ENCODE measurements at places on chromosomes 13 and 19.

DNA sequence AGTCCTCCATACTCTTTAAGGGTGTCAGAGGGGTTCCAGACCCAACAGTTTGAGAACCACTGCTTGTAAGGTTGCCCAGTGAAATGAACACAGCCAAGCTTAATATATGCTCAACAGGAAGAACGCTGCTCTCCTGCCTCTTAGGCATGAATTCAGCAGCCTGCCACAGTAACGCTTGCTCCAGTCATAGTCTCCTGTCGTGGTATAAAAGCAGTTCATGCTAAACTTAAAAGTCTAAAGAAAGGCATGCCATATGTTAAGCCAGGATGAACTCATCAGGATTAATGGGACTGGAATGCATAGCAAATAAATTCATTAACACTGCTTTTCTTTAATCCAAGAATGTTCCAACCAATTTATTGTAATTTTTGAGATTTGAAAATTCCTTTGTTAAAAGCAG is 38.7 kb downstream of the SLC7A1 start:
- no peak for DNase-seq

DNA sequence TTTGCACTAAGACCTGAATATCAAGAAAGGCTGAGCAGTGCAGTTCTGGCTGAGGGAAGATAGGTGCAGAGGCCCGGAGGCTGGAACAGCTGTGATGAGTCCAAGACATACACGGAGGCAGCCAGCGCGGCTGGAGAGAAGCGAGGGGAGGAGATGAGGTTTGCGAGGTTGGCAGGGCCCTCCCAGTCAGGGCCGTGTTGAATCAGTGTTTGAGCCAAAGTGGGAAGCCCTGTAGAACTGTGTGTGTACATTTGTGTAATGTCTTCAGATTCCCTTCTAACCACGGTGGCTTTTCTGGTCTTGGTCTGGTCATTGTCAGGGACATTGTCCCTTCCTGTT is 34.9 kb downstream of the PAK4 start:
- no peak for DNase-seq

GRCh38 chr13:109870696-109871370 is 84.5 kb upstream of the IRS2 start:
- DNase-seq, result no peak

GRCh38 chr13:110802260-110802659 is 88.8 kb downstream of the ING1 start:
- DNase-seq, result no peak

DNA sequence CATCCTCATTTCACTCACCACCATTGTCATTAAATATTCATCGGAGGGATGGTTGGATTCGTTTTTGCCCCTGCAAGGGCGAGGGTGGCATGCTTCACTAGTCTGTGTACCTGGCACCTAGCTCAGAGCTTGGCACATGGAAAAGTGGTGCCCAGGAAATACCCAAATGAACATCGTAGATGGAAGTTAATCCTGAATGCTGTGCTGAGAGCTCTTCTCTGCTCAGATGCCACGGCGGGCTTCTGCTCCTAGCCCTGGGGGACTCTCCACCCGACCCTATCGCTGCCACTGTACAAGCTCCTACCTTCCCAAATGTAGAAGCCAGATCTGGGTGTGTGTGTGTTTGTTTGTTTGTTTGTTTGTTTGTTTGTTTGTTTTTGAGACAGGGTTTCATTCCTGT is 113.0 kb upstream of the ZNF507 start:
- DNase-seq, result no peak

DNA sequence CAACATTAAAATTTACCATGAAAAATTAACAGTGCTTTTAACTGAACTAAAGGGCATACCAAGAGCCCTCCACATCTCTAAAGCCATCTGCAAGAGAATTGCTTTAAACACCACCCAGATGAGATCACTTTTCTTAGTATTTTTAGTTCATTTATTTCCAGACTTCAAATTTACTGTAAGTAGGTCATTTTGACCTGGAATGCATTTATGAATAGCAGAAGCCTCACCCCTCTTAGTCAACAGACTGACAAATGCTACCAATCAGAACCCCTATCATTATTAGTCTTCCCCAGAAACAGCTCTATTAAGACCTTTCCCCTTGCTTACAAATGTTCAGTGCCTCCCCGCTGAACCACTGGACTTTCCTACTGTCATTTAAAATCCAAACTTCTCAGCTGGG is 27.3 kb downstream of the RUBCNL start:
- DNase-seq, result no peak

DNA sequence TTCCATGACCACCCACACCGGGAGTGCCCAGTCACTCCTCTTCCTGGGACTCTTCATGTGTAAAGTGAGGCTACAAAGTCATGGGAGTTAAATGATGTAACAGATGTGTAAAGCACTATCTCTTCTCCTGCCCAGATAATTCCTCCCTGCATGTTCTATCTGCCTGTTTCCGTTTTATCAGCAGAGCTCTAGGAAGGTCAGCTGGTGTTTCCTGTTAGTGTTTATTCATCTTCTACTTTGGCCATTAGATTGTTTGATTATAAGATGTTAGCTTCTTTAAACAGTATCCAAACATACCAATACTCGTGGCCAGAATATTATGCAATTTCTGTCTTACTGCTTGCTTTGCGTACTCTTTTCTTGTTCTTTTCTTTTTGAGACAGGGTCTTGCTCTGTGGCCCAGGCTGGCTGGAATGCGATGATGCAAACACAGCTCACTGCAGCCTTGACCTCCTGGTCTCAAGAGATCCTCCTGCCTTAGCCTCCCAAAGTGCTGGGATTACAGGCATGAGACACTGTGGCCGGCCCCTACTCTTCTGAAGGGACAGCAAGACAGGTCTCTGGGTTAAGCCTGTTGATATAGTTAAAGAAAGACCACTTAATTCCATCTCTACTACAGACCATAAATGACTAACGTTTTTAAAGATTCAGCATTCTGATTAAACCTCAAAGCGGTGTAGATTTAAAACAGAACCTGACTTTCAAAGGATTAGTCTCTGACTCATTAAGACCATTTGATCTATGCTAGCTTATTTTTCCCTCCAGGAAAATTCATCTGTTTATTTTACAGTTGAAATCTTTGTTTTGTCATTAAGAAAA is 97.4 kb upstream of the AKAP11 start:
- DNase-seq, result no peak

DNA sequence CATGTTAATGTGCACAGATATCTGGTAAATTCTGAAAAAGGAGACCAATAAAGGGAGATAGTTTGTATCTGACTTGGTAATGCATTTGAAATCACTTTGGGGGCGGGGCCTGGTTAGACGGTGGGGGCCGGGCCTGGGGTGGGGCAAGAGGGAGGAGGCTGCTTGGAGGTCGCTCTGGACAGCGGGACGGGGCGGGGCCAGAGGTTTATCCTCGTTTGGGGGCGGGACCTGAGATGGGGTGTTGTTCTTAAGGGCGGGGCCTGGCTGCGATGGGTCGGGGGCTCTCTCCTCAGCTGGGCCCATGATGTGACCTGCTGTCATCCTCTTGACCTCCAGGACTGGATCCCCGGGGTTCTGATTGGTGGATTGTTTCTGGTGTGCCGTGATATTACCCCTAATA is 4.9 kb upstream of the ZNF808 start:
- no peak for DNase-seq

DNA sequence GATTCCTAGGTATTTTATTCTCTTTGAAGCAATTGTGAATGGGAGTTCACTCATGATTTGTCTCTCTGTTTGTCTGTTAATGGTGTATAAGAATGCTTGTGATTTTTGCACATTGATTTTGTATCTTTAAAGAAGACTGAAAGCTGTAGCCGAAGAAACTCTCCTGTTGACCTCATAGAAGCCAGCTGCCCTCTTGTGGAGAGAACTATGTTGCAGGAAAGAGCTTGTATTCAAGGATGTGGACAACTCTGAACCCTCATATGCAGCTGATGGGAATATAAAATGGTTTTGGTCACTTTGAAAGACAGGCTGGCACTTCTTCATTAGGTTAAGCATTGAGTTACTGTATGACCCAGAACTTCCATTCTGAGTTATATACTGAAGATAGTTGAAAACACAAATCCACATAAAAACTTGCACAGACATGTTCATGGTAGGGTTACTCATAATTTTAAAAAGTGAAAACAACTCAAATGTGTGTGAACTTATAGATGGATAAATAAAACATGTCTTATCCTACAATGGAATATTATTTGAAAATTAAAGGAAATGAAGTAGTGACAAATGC is 65.8 kb upstream of the SLITRK6 start:
- no peak for DNase-seq

GRCh38 chr19:47187797-47188196 is 43.2 kb downstream of the BBC3 start:
- no peak for DNase-seq

GRCh38 chr13:106381091-106381490 is 154.4 kb downstream of the EFNB2 start:
- DNase-seq, result no peak

DNA sequence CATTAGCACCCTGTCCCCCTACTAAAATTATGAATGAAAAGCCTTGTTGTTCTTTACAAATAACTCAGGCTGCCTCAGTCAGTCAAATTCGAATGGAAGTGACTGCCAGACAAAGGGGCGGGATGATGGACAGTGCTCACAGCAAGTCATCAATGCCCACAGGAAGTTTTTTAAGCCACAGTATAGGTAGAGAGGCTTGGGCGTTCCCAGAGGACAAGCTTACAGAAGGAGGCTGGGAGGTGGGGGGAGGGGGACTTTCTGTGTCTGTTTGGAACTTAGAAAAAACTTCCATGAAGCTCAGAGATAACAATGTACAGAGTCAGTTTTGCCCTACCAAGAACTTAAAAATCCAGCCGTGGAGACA is 18.5 kb upstream of the SPRY2 start:
- DNase-seq, result peak; percentile 48

GRCh38 chr13:23433171-23434153 is at the start of gene SACS:
Gene SACS (minus strand): TSS chr13:23433702. CDS start chr13:23411239, 22,463 bp downstream.
- peak; percentile 68 for DNase-seq

DNA sequence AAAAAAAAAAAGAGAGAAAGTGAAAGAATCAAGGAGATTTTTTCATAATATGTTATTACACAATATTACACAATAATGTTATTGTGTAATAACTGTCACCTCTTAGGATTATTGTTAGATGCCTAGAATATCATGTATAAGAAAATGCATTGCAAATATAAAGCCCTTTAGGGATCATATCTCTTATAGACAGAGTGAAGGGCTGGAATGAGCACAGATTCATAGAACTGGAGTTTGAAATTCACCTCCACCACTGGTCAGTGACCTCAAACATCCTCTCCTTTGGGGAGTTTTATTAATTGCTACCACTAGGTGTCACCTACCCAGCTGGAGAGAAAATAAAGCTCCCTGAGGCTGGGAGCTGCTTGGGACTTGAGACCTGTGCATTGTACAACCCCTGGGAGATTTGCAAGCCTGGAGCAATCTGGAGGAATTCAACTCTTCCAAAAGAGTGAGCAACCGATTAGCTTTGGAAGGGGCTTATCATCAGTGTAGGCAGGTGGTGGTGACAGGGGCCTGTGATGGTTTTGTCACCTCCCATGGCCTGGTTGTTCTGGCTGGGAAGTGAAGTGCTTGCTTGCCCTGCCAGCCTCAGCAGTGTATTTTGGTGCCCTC is 30.3 kb upstream of the FRY start:
- DNase-seq, result no peak

- no peak for DNase-seq
These were observed 294.5 kb upstream of the NBEA start for GRCh38 chr13:34647379-34648150.

DNA sequence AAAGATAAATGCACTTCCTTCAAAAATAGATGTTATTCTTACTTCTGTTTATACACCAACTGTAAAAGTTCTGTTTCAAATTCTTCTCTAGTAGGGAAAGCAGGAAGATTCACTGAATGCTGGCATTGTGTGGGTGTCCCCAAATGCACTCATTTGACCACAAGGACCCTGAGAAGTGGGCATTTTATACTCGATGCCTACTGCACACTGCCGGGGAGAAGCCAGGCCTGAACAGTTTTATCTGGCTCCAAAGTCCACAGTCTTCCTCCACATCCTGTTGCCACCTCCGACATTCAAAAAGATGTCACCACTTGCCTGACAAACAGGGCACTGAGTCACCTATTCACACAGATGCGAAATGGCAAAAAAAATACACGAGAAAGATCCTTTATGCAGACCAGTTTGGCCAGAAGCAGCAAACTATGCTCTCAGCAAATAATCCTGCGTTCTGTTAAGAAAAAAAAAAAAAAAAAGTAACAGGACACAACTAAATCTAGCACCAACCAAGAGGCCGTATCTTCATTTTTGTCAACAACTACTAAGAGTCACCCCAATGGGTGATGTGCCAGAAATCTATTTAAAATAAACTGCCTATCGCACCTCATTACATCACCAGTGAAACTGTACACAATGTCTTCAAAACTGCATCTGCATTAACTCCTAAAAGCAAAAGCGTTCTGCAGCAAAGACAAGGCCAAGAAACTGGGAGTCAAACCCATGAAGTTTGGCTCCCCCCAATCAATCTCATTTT is 6.2 kb downstream of the ZC3H4 start:
- no peak for DNase-seq

GRCh38 chr19:51552996-51553725 is 17.9 kb upstream of the ZNF175 start:
- DNase-seq, result peak; percentile 89

- no peak for DNase-seq
These were observed 16.5 kb downstream of the LRCH1 start for GRCh38 chr13:46569456-46569855.

- DNase-seq, result no peak
These were observed at the start of gene TBXA2R for GRCh38 chr19:3606690-3607289. Gene TBXA2R (minus strand): TSS chr19:3606875. CDS start chr19:3600634, 6,241 bp downstream.

- no peak for DNase-seq
These were observed 42.1 kb downstream of the ZNF146 start for GRCh38 chr19:36256853-36257519.

DNA sequence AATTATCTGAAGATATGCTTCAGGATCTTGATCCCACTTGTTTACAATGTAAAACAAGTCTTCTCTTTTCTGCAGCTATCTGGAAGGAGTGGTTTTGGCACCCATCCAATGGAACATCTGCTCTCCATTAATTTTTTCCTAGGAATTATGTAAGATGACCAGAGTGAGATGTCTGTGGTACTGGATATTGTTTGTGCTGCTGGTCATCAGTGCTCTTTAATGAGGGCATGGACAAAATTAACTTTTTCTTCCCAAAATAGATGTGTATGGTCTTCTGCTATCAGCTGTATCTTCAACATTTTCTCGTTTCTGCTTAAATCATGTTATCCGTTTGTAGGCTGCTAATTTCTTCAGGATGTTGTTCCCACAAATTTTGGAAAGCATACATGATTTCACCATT is 415.4 kb upstream of the KLHL1 start:
- DNase-seq, result no peak

Measured in neural crest cell (in vitro differentiated cells).